CD4-positive, alpha-beta T cell treated with Interleukin-2 at 100 ng/mL for 4 hours (primary cell): ENCODE measurements at places on chromosomes 16 and 17.
A peak's percentile ranks its signal among the peaks of the same experiment; 100 is the strongest.

DNA sequence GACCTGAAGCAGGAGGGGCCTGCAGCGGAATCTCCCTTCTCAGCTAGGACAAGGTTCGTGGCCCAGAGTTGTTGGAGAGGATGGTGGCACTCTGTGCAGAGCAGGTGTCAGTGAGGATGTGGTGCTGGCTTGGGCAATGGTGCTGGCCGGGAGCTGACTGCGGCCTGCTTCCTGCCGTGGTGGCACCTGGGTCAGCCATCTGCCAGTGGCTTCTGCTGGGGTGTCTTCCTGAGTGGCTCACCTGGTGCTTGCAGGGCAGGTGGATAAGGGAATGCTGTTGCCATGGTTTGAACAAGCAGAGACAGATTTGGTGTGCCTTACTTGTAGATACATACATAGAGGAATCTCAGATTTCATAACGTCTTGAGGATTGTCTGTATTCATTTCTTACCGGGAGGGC is 69.6 kb downstream of the SEC14L1 start:
- no peak for DNase-seq

GRCh38 chr17:59345476-59345875 is 14.0 kb downstream of the YPEL2 start:
- no peak for DNase-seq

DNA sequence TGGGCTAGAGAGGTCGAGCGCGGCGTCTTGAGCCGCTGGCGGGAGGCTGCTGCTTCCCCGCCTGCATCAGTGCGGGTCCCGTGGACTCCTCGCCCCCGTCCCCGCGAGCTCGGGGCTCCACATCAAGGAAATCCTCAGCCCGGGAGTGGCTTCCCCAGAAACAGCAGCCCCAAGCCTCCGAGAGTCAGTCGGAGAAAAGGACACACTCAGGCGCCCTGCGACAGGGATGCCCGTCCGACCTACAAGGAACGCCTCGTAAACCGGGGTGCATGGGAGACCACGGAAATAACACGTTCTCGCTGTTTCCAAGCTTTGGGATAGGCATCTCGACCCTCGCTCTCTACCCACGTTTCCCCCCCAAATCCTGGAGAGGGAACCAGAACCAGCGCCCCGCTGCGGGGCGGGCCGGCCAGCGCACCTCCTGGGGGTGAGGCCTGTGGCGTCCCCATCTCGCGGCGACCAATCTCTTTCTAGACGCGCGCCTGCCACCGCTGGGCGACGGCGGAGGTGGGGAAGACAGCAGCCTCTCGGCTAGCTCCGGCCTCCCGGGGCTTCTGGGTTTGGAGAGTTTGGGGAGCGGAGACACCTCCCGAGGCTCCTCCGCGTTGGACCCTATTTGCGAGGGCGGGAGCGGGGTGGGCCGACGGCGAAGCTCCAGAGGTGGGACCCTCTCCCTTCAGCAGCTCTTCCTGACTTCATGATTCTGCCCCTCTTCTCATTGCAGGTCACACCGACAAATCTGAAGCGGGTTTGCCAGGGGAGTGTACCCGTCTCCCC is 759 bp upstream of the TP53I13 start:
- DNase-seq, result peak; percentile 76

DNA sequence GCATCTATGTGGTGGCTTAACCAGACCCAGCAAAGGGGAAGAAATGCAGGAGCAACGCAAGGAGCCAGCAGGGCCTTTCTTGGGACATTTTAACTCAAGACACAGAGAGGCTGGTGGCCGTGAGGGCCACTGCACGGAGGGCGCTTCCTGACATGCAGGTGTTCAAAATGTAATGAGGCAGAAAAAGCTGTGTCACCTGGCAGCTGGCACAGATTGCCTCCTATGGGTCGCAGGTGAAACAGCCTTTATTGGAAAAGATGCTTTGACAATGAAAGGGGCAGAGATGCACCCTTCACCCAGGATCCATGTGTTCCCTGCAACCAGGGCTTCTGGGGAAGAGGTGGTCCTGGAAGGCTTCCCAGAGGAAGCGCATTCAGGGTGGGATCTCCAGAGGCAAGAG is 219.3 kb downstream of the XYLT1 start:
- DNase-seq, result no peak

DNA sequence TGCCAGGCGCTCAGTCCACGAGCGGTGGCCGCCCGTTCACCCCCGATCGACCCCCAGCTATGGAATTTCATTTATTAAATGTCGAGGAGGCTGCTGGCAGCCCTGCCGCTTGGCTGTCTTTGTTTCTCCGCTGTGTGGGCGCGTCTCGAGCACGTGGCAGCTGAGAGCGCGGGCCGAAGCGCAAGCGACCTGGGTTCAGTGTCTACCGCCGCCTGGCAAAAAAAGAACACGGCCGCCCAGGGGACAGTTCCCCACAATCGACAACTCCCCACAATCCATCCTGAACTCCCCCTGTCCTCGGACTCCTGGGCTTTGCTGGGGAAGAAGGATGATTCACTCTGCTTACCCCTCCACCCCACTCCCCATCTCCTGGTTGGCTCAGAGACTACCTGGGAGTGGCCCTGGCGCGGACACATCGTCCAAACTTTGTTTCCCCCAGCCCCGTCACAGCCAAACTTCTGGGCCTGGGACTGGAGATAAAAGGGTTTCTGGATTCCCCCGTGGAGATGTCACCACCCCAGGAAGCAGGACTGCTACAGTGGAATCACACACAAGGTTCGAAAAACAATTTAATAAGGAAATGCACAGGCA is 1.7 kb upstream of the ANKRD13B start:
- peak; percentile 12 for DNase-seq

- no peak for DNase-seq
Measured at GRCh38 chr16:85428899-85429775, 184.0 kb upstream of the GSE1 start.

DNA sequence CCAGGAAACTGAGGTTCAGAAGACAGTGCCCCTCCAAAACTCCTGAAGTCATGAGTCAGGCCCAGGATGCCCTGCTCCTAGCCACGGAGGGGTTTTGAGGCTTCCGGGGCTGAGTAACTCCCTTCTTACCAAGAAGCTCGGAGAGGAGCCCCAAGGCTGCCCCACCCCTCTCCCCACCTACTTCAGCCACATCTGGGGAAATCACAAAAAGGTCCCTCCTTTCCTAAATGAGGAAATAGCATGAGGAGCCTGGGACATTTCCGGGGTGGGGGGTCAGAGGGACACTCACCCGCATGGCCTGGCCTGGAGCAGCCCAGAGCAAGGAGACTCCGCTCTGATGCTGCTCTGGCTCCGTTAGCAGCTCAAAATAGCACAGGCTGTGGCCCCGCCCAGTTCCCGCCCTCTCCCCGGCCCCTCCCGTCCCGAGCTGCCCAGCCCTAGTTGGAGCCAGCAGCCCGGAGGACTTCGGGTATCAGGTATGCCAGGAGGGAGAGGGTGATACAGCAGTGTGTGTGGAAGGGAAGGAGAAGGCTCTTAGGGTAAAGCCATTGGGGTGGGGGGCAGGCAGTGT is 40.1 kb downstream of the MYO18A start:
- peak; percentile 89 for DNase-seq
